ENCODE measurements at places on chromosomes 3 and 15. TPM values are rescaled to one million over a fixed set of nuclear protein-coding genes. Genes with fewer than 3 reads are reported as not detected.

GRCh38 chr3:143436231-143436930, 316.8 kb downstream of the CHST2 start:
- DNase-seq, result no peak

DNA sequence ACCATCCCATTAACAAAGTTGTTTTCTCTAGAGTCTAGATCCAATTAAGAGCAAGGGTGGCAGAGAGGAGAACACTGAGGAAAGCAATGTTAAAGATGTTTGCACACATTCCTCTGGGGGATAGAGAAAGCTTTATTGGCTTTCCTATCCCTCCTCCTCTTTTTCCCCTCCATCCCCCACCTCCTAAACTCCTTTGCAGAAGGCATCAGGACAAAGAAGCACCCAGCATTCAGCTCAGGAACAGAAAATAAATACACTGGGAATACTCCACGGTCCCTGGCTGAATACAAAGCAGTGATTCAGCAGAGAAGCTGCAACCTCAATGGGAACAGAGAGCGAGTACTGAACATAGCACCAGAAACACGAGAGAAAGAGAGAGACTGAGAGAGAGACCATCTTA, 21.9 kb downstream of the LSAMP start:
- no peak for DNase-seq

DNA sequence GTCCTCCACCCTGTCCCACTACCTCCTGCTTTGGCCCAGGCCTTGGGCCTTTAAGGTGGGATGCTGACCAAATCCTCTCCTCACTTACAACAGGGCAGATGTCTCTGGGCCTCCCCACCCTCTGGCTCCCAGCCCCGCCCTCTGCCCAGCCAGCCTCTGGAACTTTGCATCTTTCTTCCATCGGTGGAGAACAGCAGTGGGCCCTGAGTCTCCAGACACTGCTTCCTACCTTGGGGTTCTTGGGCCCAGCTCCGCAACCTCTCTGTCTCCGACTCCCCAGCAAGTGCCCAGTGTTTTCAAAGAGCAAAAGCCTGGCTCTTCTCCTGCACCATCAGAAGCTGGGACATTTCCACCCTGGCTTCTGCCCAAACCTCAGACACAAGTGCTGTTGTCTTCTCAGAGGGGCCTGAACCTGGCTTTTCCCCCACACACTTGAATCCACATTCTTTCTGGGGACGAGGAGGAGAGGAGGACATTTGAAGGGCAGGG, 33.1 kb downstream of the MRAS start:
- peak; percentile 25 for DNase-seq

- DNase-seq, result no peak
Measured at GRCh38 chr3:177322881-177323280, 125.6 kb upstream of the TBL1XR1 start.

DNA sequence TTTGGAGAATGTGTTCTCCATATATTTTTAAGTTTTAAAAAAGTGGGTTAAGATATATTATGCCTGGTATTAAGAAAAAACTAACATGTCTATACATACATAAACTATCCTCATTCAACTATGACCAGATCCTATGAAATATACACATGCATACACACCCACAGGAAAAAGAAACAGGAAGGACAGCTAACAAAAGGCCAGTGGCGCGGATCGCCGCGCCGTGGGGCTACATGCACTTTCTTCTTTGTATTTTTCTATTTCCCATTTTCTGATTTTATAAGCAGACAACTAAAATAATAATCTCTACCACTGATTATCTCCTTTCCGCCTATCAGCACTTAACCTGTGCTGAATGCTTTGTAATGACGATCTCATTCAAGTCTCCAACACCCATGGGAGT, 160.1 kb downstream of the OR4M2 start:
- no peak for DNase-seq

GRCh38 chr3:198025644-198026043, 65.6 kb downstream of the LMLN start:
- DNase-seq, result no peak

DNA sequence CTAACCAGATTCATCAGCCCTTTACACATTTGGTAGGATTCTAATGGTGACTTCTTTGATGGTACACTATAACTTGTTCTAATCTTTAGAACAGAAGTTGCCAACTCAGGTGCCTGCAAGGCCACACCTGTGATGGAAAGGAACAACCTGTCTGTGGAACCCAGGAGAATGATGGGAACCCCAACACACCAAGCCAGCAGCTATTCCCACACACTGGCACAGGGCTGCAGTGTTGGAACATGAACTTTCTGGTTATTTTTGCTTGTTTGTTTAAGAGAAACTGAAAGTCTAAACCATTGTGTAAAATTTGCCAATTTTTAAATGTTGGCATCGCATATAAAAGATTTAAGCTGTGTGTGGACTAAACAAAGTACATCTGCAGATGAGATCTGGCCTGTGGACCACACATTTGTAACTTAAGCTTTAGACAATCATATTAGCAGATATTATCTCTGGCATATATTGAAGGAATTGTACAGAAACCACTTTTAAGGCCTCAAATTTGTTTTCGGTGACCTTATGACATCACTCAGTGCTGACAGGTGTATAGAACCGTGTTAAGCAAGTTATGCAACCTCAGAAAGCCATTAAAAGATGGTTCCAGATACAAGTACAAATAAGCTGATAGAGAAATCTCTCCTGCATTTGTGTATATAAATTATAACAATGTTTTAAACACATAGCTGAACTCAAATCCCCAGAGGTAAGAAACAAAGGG, 242.9 kb downstream of the SLC9A9 start:
- peak; percentile 62 for DNase-seq

DNA sequence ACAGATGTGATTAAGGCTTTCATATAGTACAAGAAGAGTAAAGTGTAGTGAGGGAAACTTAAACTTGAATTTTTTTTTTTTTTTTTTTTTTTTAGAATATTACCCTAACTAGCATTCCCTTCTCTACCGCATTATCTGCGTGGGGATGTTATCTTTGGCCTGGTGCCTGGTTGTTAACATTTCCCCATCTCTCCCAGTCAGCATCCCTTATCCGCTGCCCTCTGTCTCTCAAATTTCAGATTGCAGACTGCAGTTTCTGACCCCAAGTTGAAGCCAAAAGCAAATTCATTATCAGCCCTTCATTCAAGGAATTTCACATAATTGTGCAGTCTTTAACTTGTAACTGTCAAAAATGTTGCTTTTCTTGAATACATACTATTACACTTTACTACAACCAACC, 353.0 kb downstream of the PLOD2 start:
- peak; percentile 29 for DNase-seq

GRCh38 chr3:66303491-66303901, 82.7 kb downstream of the SLC25A26 start:
- DNase-seq, result no peak

- DNase-seq, result peak; percentile 67
Measured at GRCh38 chr3:14297784-14298236, 104.6 kb upstream of the SLC6A6 start.

- no peak for DNase-seq
Measured at GRCh38 chr3:94440767-94441493, 378.1 kb downstream of the NSUN3 start.

GRCh38 chr3:162012633-162013032, 516.0 kb downstream of the OTOL1 start:
- DNase-seq, result no peak

DNA sequence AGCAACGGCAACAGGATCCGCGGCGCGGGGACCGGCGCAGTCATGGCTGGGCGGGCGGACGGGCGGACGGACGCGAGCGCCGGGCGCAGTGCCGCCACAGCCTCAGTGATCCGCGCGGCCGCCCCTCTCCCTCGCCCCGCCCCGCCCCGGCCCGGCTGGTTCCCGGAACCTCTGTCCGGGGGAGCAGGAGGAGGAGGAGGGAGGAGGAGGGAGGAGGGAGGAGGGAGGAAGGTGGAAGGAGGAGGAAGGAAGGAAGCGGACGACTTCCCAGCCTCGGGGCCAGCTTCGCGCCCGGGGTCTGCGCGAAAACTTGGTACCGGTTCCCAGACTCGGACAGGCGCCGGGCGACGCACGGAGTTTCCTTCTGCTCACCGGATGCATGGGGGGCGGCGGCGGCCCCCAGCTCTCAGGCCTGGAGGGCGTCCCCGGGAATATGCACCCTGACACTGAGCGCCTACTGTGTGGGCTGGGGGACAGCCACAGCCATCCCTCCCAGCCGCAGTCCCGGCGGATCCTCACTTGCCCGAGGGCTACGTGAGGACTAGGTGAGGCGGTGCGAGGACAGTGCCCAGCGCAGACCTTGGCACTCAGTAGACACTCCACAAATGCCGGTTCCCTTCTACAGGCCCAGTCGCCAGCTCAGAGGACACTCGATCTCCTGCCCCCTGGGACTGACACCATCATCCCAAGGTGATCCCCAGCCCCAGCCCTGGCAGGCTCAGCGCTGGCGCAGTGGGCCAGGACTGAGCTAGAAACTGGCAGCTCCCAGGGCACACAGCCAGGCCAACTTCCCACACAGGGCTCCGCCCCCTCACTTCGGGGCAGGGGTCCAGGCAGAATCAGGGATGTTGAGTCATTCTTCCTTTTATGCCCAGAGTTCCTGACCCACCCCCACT, at the start of gene SHISA5:
Gene SHISA5 (minus strand): TSS at position 124 of the 896 bp plus-strand sequence. CDS start 80 bp downstream, at position 44.
- DNase-seq, result peak; percentile 87

GRCh38 chr3:115975353-115975752, 352.0 kb downstream of the GAP43 start:
- DNase-seq, result no peak

DNA sequence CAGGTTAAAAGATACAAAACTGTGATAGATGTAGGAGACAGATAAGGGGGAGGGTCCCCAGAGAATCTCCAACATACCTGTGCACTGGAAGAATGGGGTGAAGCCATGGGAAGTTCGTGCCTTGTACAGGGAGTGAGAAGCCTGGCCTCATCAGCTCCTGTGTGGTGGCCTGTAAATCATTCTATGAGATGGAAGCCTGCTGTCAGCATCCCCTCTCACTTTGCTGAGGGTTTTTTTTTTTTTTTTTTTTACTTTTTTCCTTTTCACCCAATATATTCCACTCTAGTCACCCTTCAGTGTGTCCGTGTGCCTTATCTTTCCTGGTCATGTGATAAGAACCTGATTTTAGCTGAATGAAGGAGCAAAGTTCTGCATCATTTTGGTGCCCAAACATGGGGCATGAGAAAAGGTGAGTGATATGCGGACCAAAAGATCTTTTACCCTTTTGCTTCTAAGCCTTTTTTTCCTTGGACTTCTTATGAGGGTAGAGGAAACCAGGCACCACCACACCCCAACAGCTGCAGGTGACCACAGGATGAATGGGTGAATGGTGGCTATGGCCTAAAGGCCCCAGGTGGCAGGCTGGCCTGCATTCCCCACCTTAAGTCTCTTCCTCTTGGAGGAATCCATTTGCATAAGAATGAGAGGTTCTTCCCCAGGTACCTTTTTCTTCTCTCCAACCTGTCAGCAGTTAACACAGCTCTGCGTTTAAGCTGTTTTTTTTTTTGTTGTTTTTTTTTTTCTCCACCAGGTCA, 1345.0 kb downstream of the NSUN3 start:
- no peak for DNase-seq

DNA sequence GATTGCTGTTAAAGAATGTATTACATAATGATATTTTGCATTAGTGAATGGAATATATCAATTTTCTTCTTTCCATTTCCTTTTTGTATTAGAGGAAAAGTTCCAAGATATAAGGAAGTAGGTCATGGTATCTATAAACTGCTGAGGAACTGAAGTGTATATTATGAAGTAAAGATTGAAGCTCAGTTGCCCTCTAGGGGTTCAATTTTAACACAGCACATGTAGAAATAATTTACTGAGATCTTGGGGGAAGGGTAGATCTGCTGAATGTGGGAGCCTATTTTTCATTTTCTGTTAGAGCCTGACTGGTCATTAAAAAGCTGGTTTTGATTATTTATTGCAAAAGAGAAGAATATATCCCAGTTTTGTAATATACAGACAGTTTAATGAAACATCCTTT, 45.2 kb downstream of the CMC1 start:
- DNase-seq, result no peak

DNA sequence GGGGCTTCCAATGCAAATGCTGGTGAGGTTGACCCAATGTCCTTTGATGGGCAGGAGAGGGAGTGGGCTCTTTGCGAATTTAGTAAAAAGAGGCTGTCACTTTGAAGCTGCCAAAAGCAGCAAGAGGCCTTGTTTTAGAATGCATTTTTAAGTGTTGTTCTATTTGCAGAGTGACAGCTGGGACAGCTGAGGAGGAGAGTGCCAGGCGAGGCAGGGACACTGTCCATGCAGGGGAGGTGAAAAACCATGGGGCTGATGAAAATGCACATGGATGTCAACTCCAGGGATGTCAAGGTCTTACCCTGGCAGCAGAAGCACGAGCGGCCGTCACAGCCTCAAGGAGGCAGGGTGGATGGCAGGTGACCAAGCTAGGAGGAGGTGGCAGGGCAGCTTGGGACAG, 279.8 kb downstream of the ADAMTS17 start:
- no peak for DNase-seq

- no peak for DNase-seq
Measured at GRCh38 chr3:73804204-73804603, 179.5 kb upstream of the PDZRN3 start.

DNA sequence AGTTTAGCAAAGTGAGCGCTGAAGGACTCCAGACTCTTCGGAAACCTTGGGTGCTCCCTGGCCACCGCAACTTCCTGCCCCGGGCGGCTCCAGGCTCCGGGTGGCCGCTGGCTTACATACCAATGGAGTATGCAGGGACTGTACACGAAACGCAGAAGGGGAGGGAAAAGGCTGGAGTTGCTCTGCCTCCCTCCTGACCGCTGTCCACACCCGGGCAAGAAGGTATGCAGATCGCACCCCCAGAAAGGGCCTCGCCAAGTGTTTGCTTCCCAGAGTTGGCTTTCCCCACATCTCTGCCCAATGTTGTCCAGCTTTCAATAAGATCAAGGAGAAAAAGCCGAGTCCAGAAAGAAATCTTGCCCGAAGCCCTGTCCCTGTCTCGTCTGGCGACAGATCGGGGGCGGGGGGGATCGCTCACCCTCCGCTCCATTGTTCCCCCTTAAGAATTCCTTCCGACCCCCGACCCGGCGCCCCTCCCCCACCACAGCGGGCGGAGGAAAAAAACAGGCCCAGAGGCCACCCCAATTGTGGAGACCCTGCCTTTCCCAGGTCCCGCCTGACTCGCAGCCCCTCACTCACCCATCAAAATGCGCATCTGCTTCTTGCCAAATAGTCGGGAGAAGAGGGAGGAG, 533 bp downstream of the ARF4 start:
- peak; percentile 84 for DNase-seq

- DNase-seq, result peak; percentile 48
Measured at GRCh38 chr3:170233530-170233929, 11.3 kb downstream of the PRKCI start.

GRCh38 chr3:83802801-83803200, 1156.0 kb upstream of the CADM2 start:
- peak; percentile 85 for DNase-seq

GRCh38 chr3:197027896-197028727, 1.5 kb downstream of the MELTF start:
- no peak for DNase-seq

GOLGA6B gene
- not detected for total RNA-seq

RASGRF1 gene
- total RNA-seq, result 71.2 TPM

ADAMTS7 gene
- 7.1 TPM for total RNA-seq

CAMK1 gene
- total RNA-seq, result 35.0 TPM

PLA2G4F gene
- 10.9 TPM for total RNA-seq

RYR3 gene
- 0.71 TPM for total RNA-seq

RAD51 gene
- total RNA-seq, result 1.3 TPM

All from lung (tissue), 17 donors.